ENCODE measurements at places on chromosomes 4 and X.

GRCh38 chr4:5381961-5382441, 326.4 kb downstream of the EVC2 start:
- peak; percentile 35 for DNase-seq

DNA sequence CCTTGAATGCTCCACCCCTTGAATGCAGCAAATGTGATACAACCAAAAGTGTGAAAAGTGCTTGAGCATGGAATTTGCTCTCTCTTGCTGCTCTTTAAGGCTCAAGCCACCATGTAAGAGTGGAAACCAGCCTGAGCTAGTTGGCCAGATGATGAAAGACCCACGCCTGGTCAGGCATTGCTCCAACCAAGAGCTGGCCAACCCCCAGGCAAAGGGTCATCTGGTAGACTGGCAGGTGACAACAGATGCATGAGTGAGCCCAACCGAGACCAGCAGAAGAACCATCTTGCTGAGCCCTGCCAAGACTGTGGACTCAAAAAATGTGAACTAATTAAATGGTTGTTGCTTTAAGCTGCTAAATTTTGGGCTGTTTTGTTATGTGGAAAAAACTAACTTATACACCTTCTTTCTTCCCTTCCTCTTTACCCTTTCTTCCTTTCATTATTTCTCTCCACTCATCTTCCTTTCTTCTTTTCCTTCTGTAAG, 32.7 kb downstream of the ADGRG2 start:
- no peak for DNase-seq

GRCh38 chrX:109856974-109857373, 123.9 kb upstream of the ACSL4 start:
- DNase-seq = peak; percentile 37

GRCh38 chr4:35358001-35358584, 886.2 kb downstream of the ARAP2 start:
- no peak for DNase-seq

GRCh38 chr4:182978152-182978827, 61.1 kb upstream of the DCTD start:
- no peak for DNase-seq

- DNase-seq = no peak
Observed at GRCh38 chr4:166008510-166008909, 135.5 kb downstream of the TLL1 start.

- no peak for DNase-seq
Observed at GRCh38 chr4:94583914-94584641, 132.3 kb downstream of the PDLIM5 start.

All from RPMI8226 (cell line).